ENCODE measurements at places on chromosomes 16 and 17.
A peak's percentile ranks its signal among the peaks of the same experiment; 100 is the strongest.

DNA sequence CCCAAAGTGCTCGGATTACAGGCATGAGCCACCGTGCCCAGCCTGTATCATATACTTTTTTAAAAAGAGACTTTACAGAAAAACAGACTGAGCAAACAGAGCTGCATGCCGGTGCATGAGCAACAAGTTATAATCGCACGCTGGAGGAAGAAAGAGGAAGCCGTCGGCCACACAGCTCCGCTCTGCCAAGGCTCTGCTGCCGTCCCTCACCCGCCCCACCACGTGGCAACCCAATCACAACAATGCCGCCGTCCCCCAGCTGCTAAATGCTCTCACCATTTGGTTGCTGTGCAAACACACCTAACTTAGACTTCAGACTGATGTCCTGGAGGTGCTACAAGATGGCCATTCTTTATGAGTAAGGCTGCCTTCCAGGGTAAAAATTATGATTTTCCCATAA lies 83.5 kb downstream of the ADCY9 start:
- DNase-seq, result peak; percentile 16

GRCh38 chr16:30533748-30534367 lies 800 bp downstream of the ZNF747 start:
- DNase-seq, result peak; percentile 32

DNA sequence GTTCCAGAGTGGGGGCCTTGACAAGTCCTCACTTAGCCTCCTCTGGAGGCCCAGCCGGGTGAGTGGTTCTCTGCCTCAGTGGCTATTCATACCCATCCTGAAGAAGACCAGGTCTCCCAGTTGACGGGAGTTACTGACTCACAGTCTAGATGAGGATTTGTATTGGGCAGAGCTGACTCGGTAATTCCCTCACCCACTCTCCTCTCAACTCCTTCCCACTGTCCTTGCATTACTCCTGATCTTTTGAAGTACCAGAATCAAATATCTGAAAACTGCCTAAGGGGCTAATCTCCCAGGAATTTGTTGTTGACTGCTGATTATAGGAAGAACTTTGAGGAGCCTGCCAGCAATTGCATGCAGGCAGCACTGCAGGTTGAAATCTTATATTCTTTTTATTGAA lies 14.2 kb downstream of the SAP30BP start:
- no peak for DNase-seq

DNA sequence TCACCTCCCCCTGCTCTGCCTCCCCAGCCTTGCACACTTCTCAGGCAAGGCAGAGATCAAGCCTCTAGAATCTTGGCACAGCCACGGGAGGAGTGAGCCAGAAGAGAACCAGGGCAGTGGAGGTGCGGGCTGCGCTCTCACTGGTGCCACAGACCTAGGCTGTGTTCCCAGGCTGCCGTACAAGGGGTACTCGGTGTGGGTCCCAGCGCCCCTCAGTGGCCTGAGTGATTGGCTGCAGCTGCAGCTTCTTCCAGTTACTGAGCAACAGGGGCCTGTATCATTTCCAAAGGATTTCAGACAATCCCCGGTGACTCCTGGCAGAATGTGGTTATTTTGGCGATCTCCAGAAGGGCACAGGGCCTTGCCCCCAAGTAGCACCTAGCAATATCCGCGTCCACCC lies 1852.1 kb downstream of the TP53TG3F start:
- DNase-seq, result no peak

DNA sequence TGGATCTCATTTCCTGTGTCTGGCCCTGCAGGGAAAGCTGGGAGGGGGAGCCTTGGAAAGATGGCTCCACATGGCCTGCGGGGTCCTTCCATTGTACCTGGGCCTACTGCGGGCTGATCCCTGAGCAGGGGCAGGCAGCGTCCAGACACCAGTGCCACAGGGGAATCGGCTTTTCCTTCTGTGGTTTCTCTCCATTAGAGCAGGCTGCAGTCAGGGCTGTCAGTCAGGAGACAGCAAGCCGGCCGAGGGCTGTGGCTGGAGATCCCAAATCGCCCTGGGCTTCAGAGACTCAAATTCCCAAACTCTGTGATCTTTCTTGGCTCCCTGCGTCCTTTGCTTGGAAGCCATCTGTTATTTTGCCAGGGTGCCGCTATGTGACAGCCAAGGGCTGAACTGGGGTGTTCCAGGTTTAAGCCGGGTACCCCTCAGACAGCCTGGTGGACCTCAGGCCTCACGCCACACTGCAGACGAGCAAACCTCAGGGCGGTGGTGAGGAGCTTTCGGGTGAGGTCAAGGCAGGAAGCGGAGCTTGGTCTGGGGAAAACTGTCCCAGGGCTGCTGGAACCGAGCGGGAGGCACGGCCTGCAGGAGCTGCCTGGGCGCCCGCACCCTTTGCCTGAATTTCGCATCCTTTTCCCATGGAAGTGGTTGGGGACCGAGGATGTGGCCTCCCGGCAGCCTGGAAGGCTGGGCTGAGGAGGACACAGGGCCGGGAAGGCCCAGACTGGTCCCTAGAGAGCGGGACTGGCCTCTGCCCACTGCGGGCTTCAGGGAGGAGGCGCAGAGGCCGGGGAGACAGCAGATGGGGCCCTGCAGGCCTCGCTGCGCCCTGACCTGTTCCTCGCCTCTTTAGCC lies 1.5 kb upstream of the CPNE7 start:
- no peak for DNase-seq

GRCh38 chr16:66188917-66189725 lies 177.4 kb upstream of the CDH5 start:
- no peak for DNase-seq

- no peak for DNase-seq
Observed at GRCh38 chr16:49660626-49661025, 195.3 kb downstream of the ZNF423 start.

GRCh38 chr17:43351691-43352090 lies 47.1 kb upstream of the ARL4D start:
- no peak for DNase-seq

DNA sequence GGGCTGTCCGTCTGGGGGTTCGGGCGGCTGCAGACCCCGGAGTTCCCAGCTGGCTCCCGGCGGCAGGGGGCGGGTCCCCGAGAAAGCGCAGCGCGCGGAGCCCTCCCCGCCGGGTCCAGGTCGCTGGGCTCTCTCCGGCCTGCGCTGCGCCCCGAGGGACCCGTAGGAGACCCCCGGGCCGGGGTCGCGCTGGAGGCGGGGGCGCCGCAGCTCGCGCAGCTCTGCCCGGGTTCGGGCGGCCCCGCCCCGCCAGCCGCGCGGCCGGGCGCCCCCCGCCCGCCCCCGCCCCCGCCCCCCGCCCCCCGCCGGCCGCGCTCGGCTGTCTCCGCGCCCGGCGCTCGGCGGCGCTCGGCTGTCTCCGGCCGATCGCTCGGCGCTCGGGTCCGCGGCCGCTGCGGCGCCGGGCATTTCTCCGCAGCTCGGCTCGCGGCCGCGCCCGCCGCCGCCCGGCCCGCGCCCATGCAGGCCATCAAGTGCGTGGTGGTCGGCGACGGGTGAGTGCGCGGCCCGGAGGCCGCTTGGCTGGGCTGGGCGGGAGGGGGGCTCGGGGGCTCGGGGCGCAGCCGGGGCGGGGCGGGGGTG lies at the start of gene RAC3:
RAC3 (plus strand) TSS at position 376 of the 582 bp plus-strand sequence; CDS start at position 460, 84 bp downstream.
- DNase-seq, result no peak

- peak; percentile 67 for DNase-seq
Observed at GRCh38 chr17:6755731-6756184, at the start of gene XAF1. Gene XAF1, plus strand, starts transcription at chr17:6756046. Its CDS starts 33 bp downstream, at chr17:6756079.

DNA sequence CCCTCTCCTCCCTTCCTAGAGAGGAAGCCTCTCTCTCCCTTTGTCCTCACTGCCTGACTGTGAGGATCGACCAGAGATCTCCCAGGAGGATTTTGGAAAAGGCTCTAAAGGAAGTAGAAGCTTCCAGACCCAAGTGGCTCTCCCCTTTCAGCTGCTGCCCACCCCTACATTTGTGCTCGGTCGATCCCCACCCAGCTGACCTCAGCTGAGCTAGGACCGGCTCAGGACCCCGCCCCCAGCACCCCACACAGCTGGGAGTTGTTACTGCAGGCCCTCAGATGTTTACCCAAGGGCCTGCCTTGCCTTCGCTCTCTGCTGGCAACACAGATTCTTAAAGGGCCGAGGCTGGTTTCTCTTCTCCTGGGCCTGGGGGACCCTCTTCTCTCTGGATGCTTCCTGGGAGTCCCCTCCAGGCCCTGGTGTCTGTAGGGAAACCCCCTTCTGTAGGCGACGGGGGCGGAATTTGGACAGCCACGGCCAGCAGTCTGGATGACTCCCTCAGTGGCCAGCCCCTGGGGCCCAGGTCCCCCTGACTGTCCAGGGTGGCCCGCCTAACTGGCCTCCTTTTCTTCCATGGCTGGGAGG lies 26.9 kb upstream of the TIMP2 start:
- no peak for DNase-seq

- DNase-seq, result no peak
Observed at GRCh38 chr17:78159575-78160158, 8.7 kb upstream of the SYNGR2 start.

DNA sequence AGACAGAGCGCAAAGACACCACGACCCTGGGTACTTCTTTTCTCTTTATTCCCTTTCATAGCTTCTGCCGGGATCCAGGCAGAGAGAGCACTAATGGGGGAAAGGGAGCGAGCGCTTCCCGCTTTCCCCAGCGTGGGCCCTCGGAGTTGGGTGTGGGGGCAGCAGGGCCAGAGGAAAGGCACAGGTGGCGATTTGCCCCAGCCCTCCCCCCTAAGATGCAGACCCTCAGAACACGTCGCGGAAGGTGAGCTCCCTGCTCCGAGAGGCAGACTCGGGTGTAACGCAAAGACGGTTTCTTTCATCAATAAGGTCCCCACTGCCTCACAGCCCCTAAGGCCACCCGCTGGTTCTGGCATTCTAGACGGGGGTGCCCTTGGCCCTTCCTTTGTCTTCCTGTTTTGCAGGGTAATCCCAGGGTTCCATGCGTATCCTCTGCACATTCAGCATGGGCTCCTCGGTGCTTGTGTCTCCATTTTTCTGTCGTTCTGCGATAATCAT lies 570 bp upstream of the NME3 start:
- DNase-seq, result no peak

DNA sequence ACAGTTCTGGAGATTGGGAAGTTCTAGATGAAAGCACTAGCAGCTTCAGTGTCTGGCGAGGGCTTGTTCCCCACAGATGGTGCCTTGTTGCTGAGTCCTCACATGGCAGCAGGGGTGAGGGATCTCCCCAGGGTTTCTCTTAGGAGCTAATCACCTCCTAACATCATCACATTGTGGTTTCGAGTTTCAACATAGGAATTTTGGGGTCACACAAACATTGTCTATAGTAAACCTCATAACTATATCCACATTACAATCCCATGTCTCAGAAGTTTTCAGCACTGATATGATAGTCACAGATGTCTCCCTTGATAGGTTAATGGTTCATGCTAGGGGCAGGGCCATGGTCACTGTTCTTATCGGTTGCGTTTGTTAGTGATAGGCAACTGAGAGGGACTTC lies 13.8 kb downstream of the CLUAP1 start:
- no peak for DNase-seq

- DNase-seq, result peak; percentile 59
Observed at GRCh38 chr17:76492989-76493501, 8.2 kb downstream of the RHBDF2 start.

GRCh38 chr17:733743-734142 lies 1.3 kb downstream of the TLCD3A start:
- DNase-seq, result no peak

DNA sequence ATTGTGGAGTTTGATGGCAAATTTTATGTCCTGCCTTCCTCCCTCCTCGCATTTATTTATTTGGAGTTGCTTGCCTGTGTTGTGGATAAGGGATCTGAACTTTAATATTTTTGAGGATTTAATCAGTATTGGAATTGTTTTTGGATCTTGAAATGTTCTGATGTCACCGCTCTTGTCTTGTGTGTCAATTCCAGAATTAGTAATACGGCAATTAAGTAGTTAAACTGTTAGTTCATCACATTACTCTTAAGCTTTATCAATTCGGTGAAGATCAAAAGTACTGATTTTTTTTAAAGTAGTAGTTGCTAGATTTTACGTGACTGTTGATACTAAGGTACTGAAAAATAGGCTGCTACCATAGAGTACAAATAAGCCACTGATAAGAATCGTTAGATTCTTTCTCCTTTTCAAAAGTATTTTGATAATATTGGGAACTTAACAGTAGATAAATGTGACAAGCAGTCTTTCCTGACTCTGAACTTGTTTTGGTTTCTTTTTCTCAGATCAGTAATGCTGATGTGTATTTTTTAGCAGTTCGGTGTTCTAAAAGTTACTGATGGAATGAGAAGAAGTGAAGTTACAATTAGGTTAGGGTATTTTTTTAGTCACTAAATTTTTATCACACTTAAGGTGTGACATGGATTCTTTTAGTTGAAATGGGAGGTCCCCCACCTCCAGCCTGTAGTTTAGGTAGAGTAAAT lies 2.0 kb downstream of the RBBP6 start:
- peak; percentile 33 for DNase-seq

DNA sequence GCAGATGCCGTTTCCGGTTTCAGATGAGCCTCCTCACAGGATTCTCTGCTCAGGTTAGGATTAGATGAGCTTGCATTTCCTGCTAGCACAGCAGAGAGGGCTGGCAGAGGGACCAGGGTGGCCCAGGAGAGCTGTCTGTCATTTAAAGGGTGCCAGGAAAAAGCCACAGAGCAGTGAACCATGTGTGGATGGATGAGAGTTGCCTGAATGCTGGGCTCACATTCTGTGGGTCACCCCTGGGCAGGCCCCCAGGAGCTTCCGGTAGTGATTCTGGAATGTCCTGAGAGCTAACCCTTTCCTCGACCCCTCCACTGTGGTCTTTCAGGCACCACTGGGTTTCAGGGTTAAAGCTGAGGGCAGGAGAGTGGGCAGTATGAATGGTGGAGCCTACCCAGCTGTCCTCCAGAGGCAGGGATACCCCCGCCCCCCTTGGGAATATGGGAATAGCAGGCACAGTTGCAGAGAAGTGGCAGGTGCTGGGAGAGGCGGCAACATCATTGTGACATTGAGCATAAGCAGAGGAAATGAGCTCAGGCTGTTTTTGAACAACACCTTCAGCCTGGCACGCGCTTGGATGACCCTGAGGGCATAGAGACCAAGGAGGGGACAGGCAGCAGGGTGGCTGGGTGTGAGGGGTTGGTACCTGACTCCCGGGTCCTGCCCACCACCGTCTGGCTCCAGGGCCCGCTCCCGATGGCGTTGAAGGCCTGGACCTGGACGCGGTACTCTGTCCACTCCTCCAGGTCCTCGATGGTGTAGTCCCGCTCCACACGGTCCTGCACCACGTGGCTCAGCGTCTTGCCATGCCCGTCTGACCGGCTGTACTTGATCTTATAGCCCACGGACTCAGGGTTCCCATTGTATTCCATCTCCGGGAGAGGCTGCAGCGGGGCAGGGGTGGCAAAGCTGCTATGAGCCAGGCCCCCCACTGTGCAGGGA lies 83.0 kb upstream of the CDC42EP4 start:
- no peak for DNase-seq

Measured in CD4-positive, alpha-beta T cell treated with Interleukin-17A for 1 hour (primary cell).